ENCODE measurements at places on chromosomes 5 and 9.

GRCh38 chr5:139148306-139148705 is 49.9 kb downstream of the SIL1 start:
- DNase-seq: no peak

GRCh38 chr9:77725046-77725694 is 77.0 kb upstream of the GNA14 start:
- no peak for DNase-seq

DNA sequence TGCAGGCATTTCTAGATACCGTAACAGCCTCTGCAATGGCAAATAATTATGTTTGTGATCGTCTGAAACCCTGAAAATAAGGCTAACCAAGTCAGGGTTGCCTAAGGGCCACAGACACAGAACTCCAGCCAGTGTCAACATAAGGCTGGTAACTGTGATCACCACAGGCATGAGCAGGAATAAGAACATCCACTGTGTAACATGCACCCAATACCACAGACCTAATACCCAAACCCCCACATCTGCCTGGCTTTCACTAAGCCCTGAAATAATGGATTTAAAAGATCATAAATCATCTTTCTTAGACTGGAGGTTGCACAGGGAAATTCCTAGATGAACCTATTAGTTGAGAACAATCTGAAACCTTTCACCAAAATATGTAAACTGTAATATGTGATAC is 394.5 kb downstream of the NFIB start:
- DNase-seq: no peak

- no peak for DNase-seq
Observed at GRCh38 chr5:12017007-12017406, 112.8 kb upstream of the CTNND2 start.

DNA sequence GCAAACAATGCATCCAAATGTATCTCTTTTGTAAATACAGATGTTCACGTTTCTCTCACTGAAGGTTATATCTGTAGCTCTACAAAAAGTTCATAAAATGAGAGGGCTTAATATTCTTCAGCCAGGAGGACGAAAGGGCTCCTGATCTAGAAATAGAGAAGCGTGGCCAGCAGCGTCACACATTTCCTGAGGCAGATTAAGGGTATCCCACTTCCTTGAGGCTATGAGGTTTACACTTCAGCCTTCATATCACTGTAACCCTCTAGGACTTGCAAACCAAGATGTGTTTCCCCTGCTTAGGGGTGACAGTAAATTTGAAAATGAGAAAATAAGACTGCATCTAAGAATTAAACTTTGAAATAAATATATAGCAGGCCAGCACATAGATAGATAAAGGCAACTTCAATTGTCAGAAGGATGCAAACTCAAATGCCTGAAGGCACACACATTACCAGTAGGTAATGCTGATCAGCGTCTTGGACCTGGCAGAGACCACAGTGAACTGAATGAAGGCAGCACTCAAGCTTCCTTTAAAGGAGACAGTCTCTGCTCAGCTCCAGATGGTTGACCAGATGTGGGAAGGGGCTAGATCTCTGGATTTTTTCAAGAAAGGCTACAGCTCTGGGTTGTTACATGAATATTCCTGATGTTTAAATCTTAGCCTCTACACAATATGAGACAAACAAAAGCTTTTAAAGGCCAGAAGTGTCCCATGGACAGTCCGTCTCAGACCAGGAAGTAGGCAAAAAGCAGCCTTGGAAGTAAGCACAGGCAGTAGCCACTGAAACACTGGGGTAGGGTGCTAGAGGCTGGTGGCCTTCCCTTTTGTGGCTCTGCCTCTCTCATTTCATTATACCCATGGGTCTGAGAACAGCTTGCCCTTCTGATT is 197.7 kb downstream of the MCTP1 start:
- DNase-seq: peak; percentile 79

GRCh38 chr5:160793530-160793899 is 58.5 kb downstream of the ATP10B start:
- no peak for DNase-seq

DNA sequence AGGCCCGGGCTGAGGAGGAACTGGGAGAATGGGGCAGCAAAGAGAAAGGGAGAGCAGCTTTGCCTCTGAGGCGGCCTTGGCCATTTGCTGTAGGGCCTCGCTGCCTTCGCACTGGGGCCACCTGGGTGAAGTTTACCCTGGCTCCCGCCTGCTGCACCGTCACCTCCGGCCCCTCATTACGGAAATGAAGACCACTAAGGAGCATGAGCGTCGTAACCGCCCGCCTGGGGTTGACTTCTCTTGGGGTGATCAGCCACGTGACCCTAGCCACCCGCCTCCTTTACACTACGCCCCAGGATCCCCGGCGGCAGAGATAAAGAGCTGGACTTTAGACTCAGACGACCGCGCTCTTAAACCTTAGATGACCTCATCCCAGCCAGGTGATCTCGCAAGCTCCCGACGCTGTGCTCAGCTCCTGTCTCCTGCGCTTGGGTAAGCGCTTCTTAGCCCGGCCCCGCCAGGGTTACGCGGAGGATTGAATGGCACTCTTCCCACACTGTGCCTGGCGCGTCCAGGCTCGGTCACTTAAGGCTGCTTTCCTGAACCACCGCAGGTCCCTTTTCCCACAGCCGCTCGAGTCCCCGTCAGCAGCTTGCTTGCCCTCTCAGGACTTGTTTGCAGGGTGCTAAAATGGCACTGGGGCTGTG is 107.9 kb upstream of the LARP1 start:
- peak; percentile 80 for DNase-seq

DNA sequence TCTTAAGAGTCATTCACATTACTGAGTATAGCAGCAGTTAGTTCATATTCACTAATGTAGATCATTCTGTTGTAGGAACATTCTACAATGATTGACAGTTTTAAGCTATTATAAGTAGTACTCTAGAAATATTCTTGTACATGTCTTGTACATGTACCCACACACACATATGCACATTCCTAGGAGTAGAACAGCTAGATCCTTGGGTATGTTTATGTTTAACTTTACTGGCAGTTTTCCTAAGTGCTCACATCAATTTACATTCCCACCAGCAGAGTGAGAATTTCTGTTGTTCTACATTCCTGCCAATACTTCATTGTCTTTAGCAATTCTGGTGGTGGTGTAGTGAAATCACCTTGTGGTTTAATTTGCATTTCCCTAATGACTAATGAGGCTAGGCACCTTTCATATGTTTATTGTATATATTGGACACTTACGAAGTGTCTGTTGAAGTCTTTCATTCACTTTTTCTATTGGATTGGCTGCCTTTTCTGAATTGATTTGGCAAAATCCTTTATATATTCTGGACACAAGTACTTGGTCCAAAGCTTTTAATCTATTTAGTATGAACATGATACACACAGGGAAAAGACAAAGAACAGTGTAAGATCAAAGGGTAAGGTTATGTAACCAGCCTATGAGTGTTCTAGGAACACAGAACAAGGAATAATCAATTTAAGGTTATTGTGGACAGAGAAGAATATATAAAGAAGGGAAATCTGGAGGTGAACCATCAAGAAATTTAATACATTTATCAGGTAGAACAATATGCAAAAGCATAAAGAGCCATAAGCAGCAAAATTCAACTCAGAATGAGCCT is 95.6 kb downstream of the MLLT3 start:
- no peak for DNase-seq

DNA sequence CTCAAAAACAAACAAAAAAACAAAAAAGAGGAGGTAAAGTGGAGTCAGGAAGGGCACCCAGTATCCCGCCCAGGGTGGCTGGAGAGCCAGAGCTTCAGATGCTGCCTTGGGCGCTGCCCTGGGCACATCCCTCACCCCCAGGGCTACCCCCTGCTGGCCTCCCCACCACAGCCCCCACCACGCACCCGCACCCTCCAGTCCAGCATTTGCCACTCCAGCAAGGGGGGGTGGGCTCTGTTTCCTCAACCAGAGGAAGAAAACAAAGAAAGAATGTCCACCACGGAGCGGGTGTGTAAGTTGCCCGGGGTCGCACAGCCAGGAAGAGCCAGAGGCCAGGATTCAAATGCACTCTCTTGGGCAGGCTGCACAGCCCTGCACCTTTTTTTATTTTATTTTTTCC is 86.1 kb downstream of the NTNG2 start:
- no peak for DNase-seq

DNA sequence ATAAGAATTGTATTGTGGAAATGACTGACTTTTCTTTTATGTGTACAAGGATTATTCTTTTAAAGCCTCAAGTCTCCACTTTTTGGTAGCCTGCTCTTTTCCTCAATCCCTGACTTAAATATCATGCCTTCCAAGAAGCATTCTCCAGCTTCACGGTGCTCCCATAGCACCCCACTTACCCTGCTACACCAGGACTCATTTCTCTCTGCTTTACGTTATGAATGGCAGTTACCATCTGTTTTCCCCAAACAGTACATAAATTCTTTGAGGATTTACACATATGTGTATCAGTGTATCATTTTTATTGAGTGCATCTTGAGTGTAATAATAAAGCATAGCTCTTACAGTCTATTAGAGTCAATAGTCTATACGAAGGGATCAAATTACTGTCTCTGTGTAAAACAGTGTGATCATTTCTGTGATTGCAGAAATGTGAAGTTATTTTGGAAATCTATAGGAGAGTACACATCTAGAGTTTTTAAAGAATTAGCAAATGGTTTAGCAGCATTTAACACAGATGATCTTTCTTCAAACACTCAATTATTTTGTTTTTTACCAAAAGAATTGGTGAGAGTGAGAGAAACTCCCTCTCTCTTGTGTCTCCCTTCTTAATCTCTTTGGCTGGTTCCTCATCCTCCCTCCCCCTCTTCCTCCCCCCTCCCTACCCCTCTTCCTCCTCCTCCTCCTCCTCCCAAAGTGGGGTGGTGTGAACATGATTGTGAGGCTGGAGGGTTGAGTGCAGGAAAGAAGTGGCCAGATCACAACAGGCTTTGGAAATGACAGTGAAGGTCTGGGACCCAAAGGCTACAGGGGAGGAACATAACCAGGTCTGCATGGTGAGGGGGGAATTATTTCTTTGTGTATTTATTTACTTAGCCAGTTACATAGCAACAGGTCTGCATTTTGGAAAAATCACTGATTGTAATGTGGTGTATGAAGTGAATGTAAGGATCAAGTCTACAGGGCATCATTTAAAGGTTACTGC is 27.6 kb upstream of the ECM2 start:
- peak; percentile 11 for DNase-seq

DNA sequence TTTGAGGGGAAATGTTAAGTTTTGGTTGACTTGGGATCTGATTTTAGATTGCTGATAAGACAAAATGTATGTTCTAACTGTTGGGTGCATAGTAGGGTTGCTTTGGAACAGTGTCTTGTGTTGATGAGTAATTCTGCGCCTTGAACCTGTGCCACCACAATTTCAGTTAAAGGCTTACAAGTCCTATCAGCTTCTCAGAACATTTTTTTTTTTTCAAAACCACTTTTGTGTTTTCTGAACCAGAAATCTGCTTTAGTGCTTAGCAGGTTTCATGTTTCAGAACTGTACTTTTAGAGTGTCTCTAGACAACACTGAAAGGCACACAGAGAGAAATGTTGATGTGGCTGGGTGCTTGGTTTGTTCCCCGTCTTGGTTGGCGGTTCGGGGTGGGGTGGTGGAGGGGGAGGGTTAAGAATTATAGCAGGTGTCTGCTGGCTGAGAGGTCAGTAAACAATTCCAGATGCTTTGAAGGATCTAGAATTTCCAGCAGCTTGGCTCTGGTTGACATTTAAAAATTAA is 84.6 kb downstream of the ANKRD55 start:
- no peak for DNase-seq

- peak; percentile 8 for DNase-seq
Observed at GRCh38 chr5:121719255-121719654, 132.4 kb upstream of the FTMT start.

DNA sequence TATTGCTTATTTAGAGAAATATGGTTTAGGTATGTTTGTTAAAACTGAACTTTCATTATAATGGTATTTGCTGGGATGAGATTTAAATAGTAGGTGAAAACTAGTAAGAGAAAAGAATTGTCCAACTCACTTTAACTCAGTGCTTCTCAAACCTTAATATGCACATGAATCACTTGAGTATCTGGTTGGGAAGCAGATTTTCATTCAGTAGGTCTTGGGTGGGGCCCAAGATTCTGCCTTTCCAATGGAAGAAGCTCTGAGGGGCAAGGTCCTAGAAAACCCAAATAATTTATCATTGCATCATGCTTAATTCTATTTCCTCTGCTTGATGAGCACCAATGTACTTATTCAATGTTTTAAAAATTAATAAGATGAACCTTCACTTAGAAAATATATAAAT is 262.6 kb downstream of the KIAA0825 start:
- no peak for DNase-seq

GRCh38 chr9:13127131-13127530 is 152.4 kb downstream of the MPDZ start:
- DNase-seq: no peak

DNA sequence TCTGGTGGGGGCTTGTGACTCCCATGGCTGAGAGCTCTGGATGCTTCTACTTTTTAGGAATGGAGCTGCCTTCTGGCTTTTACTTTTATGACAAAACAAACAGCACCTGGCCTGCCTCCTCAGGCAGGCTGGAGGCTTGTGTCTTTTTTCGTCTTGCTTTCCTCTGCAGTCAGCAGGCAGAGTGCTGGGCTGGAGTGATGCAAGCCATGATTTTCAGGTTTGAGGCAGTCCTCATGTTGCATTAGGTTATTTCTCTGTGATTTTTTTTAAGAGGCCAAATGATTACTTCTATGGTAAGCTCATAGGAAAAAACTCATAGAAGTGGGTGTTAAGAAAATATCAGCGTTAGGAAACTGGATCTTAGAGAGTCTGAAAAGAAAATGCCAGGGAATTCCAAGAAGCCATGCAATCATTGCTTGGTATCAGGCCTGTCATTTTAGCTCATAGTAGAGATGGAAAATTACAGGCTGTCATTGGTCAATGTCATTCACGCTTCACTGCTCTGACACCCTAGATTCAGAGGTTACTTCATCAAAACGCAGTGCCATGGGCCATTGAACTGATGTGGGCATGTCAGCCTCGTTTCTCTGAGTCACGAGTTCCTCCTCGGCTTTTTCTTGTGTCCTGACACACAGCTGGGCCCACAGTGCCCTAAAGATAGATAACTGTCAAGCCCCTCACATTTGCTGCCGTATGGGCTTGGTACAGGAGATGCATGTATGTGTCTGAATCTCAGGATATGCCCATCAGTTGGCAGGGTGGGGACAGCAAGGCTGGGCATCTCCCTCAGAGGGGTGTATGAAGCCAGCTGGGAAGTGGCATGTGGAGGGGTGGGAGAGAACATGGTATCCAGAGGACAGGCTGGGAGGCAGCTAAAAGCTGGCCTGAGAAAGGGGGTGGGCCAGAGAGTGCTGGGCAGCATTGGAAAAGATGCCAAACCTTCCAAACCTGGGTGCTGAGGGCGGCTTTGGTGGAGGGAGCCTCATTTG is 151.8 kb downstream of the HSPA4 start:
- no peak for DNase-seq

DNA sequence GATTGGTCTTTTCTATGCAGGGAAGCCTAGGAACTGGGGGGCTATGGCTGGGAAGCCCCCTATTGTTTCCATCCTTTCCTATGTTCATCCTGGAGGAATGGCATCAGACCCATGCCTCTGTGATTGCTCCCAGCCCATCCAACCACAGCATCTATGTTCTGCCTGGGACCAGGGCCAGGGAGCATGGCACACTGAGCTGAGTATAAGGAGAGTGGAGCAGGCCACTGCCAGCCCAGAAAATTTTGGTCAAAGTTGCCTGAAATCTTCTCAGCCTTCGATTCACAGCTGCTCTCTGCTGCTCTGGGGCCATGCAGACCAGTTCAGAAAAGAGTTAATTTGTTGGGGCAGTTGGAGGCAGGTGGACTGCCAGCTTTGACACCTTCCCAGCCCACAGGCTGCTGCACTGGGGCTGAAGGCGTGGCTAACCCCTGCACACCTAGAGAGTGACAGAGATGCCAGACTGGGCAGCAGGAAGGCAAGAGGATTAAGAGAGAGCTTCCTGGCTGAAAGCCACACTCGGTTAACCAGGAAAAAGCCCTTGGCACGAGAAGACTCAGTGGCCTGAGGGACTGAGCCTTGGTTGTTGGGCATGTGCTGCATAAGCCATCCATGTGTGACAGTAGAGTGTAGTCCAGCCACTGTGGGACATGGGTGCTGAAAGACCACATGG is 12.1 kb downstream of the TGFBI start:
- DNase-seq: no peak
